ENCODE measurements at places on chromosomes 4 and X.

- no peak for DNase-seq
These were observed 365.3 kb downstream of the MAPK10 start for GRCh38 chr4:85994576-85994975.

DNA sequence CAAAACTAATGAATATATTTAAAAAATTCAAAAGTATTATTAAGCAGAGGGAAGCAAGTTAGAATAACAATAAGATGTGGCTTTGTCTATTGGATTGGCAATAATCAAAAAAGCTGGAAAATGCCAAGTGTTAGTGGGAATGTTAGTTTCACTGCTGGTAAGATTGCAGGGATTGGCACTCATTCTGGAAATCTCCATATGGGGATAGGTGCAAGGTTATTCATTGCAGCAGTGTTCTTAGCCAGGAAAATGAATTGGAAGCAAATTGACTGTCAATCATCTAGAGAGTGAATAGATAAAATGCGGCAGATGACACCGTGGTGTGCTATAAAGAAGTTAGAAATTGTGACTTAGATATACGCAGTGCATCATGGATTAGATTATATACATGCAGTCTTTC, 1615.5 kb upstream of the PCDH7 start:
- no peak for DNase-seq

GRCh38 chr4:70600305-70600704, 8.2 kb downstream of the AMBN start:
- DNase-seq = no peak

- DNase-seq = no peak
These were observed 109.9 kb upstream of the NAP1L5 start for GRCh38 chr4:88807499-88807898.

DNA sequence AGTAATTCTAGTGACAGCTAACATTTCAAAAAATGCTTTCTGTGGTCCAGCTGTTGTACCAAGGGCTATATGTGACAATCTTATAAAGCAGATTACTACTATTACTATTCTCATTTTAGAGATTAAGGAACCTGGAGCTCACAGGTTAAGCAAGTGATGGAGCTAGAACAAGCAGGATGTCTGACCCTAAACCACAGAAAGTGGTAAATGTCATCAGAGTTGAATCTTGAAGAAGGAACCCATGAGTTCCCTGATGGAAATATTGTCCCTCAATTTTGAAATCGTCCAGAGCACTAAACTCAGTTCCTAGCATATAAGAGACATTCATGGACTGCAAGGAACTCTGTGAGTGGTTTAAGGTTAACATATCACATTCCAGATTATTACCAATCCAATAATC, 214.0 kb downstream of the APBB2 start:
- DNase-seq = no peak

- no peak for DNase-seq
These were observed 94.7 kb upstream of the DIPK2B start for GRCh38 chrX:45295259-45295986.

- DNase-seq = no peak
These were observed 534.6 kb downstream of the BCOR start for GRCh38 chrX:39563178-39563577.

DNA sequence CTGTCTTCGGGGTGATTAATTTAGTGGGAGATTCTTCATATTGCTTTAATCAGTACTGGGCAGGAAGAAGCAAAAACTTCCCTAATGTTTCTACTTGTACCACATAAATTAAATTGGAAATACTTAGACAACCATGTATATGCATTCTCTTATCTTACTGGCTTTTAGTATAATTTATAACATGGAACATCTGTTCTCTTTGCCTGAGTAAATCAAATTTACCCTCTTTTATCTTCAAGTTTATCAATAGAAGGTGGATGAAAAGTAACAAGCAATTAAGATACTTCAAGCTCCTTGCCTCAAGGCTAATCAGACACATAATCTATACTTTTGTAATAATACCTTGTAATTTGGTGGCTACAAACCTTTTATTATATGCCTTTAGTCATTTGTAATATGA, 274.4 kb upstream of the ARX start:
- no peak for DNase-seq

DNA sequence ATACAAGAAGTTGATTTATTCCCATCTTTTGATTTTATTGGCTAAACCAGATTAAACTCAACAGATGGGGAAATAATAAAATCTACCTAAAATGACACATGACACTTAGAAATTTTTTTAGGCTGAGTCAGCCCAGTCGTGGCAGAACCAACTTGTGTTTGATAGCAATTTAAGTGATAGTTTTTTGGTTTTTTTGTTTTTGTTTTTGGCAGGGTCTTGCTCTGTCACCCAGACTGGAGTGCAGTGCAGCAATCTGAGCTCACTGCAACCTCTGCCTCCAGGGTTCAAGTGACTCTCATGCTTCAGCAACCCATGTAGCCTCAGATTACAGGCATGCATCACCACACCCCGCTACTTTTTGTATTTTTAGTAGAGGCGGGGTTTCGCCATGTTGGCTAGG, 370.3 kb upstream of the NOCT start:
- DNase-seq = no peak

DNA sequence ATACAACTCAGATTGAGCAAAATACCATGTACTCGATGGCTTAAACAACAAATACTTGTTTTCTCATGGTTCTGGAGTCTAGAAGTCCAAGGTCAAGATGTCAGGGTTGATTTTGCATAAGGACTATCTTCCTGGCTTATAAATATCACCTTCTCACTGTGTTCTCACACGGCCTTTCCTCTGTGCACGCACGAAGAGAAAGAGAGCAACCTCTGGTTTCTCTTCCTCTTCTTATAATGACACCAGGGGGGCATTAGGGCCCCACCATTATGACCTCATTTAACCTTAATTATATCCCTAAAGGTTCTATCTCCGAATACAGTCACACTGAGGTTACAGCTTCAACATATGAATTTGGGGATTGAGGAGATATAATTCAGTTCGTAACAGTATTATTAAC, 504.0 kb downstream of the MAGEE1 start:
- no peak for DNase-seq

DNA sequence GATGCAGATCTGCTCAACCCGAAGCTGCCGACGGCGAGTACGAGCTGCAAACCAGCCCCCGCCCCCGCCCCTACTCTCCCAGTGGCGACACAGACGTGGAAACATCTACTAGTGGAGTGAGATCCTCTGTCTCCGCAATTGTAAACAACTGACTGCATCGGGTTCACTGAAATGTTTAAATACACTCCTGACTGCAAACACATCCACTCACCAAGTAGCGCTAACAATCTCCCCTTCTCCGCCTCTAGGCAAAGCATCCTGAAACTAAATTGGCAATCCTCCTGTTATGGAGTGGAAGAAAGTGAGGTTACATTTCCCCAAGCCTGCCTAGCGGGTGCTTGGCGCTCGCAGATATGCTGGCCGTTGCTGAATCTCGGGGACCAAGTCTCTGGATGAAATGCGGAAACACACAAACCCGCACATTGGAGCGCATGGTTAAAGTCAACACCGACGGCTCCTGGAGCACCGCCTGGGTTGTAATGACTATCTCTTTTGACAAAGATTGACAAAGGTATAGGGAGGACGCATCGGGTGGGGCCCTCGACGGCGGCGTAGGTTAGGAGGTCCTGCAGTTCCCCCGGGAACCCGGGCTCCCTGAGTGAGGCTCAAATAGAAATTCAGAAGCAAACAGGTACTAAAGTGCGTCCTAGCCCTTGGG, 117.0 kb upstream of the TEX13C start:
- DNase-seq = no peak

GRCh38 chr4:98976716-98977115, 18.8 kb upstream of the METAP1 start:
- DNase-seq = no peak

DNA sequence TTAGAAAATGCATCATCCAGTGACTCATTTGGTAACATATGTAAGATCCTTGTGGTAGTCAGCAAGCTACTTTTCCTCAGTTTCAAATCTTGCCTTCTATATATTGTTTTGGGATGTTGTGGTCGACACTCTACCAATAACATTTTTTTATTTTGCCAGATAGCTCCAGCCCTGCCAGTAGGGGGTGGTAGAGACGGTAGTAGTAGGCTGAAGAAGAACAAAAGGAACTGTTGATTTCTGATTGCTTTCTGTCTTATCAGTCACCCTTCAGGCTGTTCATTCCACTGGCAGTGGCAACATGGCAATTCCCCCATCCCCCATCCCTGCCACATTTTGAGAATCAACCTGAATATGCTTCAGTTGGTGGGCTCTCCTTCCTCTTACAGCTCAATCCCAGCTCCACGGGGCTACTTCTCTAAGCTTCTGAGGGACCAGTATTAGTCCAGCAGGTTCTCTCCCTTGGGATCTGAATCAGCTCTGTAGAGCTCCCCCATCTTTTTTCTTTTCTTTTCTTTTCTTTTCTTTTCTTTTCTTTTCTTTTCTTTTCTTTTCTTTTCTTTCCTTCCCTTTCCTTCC, 171.5 kb upstream of the VEGFC start:
- DNase-seq = no peak

GRCh38 chr4:7134737-7135388, 57.5 kb upstream of the SORCS2 start:
- DNase-seq = no peak

GRCh38 chr4:7194251-7195140, 2.2 kb downstream of the SORCS2 start:
- DNase-seq = peak; percentile 65

DNA sequence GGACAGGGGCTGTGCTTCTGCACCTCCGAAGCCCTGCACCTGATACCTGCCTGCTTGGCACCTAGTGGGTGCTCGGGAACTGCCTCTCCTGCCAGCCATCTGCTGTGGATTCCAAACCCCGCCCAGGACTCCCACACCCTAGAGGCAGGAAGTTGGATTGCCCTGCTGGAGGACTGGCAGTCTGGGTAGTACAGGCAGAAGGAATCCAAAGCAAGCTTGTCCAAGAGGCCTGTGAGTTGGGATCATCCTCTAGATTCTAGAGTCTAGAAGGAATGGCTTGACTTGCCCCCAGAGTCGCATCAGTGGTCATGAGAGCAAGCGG, 64.6 kb upstream of the MTM1 start:
- DNase-seq = no peak

DNA sequence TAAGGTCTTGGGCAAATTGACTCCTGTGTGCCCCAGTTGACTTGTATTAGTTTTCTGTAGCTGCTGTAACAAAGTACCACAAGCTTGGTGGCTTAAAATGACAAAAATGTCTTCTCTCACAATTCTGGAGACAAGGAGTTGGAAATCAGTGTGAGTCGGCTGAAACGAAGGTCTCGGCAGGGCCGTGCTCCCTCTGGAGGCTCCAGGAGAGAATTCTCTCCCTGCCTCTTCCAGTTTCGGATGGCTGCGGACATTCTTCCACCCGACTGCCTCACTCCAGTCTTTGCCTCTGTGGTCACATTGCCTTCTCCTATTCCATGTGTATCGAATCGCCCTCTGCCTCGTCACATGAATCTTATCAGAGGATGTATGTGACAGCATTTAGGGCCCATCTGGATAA, 66.0 kb upstream of the PHOX2B start:
- DNase-seq = peak; percentile 6

GRCh38 chrX:37776283-37776986, 3.4 kb upstream of the CYBB start:
- no peak for DNase-seq

DNA sequence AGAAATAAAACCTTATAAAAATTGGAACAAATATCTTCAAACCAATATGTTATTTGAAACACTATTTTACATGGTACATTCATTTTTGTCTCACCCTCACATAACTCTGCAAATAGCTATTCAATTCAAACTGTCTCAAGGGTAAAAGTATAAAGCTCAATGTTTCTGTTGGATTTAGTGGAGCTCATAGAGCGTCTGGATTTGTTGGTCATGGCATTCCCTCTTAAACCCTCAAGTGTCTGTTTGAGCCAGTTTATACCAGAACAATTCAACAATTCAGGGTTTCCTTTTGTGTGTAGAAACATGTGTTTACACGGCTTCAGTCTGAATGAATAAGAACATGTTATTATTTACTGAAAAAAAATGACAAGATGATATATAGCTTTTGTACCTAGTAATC, 161.6 kb downstream of the PCDH18 start:
- DNase-seq = no peak

DNA sequence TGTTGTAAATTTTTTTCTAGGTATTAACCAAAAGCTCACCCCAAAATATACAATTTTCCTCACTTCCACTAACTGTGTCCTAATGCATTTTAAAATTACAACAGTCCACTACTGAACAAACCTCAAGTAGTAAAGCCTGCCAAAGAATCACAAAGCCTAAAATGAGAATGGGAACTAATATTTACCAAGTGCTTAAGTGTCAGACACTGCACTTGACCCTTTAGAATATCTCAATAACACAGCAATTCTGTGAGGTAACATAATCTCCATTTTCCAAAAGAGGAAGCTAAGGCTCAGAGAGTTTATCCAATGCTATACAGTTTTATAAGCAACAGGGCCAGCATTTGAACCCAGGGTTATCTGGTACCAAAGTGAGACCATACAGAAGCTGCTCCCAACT, 4.9 kb downstream of the SLC9A7 start:
- no peak for DNase-seq

- DNase-seq = no peak
These were observed 86.0 kb downstream of the WWC2 start for GRCh38 chr4:183185018-183185417.

DNA sequence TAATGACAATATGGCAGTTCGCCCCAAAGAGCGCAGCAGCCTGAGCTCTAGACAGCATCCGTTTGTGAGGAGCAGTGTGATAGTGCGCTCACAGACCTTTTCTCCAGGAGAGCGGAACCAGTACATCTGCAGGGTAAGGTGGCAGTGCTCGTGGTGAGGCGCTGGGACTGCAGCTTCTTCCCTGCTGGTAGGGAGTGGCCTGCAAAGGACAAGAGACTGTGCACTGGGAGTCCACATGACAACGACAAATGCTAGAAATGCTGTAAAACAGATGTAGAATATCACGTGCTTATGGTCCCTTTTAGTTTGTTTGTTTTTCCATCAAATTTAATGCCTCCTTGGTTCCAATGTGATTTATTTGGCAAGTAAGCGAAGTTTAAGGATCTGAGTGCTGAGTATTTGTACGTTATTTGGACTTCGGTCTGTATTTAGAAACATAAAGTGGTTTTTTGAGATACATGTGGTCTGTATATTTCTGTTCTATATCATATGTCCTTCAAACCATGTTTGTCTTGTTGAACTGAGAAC, 35.8 kb downstream of the CLDN22 start:
- DNase-seq = no peak

GRCh38 chr4:163966612-163967011, 472.1 kb downstream of the TMA16 start:
- DNase-seq = peak; percentile 50

GRCh38 chrX:115559672-115560071, 1.3 kb upstream of the PLS3 start:
- no peak for DNase-seq

GRCh38 chr4:102687982-102688433, 72.8 kb downstream of the MANBA start:
- DNase-seq = no peak

- peak; percentile 58 for DNase-seq
These were observed 20.3 kb downstream of the MEPE start for GRCh38 chr4:87853108-87853507.

DNA sequence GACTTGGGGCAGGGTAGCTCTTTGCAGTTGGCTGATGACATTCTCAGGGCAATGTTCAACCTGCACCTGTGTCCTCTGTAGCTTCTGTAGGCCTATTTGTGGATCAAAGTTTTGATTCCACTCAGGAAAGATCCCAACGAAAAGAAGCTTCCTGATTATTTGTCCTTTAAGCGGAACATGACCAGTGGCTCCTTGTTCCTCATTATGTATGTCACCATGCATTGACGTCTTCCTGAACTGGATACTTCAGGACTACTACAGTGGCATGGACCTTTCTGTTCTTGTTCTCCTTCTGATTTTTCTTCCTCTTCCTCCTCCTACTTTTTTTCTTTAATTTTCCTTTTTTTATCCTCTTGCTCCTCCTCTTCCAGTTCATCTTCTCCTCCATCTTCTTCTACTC, 62.4 kb downstream of the NBDY start:
- DNase-seq = no peak
